ENCODE measurements at places on chromosomes 16 and 17.

GRCh38 chr16:875182-876040, 74.9 kb upstream of the GNG13 start:
- DNase-seq, result no peak
- no peaks in the 10 kb centered on the region for H3K4me1 ChIP-seq
- no peak overlapping the region for H3K4me3 ChIP-seq
- H3K27ac ChIP-seq, result no peak overlapping the region

DNA sequence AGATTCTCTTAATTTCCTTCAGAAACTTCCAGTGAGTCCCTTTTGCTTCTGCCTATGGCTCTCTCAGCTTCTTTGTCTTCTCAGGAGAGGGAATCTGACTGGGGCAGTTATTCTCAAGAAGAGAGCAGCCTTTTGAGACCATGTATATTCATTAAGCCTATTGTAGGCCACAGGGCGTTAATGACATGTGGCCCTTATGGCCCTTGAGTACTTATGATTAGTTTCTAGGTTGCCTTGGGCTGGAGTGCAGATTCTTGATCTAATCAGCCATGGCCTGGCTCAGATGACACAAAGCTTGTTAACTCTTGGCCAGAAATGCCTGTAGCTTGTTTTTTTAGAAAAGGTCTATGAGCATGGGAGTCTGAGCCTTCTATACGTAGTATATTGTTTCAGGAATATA, 17.4 kb downstream of the MFSD11 start:
- H3K27ac ChIP-seq, result no peak overlapping the region
- H3K4me3 ChIP-seq, result no peak overlapping the region
- H3K27me3 ChIP-seq, result no peaks in the 10 kb centered on the region
- H3K36me3 ChIP-seq, result peaks cover 22% of the 10 kb centered on the region

GRCh38 chr16:84729716-84730320, 30.0 kb downstream of the USP10 start:
- no peaks in the 10 kb centered on the region for H3K27me3 ChIP-seq
- peak overlapping the region; percentile 86 for H3K27ac ChIP-seq
- no peak for DNase-seq
- peaks cover 50% of the 10 kb centered on the region for H3K4me1 ChIP-seq
- no peaks in the 10 kb centered on the region for H3K36me3 ChIP-seq
- H3K4me3 ChIP-seq, result peak overlapping the region; percentile 53

- H3K27me3 ChIP-seq, result no peaks in the 10 kb centered on the region
- peaks cover 42% of the 10 kb centered on the region for H3K4me1 ChIP-seq
- peak overlapping the region; percentile 90 for H3K27ac ChIP-seq
- H3K4me3 ChIP-seq, result peak overlapping the region; percentile 93
These were observed 1.5 kb downstream of the MXRA7 start for GRCh38 chr17:76709077-76709950.

DNA sequence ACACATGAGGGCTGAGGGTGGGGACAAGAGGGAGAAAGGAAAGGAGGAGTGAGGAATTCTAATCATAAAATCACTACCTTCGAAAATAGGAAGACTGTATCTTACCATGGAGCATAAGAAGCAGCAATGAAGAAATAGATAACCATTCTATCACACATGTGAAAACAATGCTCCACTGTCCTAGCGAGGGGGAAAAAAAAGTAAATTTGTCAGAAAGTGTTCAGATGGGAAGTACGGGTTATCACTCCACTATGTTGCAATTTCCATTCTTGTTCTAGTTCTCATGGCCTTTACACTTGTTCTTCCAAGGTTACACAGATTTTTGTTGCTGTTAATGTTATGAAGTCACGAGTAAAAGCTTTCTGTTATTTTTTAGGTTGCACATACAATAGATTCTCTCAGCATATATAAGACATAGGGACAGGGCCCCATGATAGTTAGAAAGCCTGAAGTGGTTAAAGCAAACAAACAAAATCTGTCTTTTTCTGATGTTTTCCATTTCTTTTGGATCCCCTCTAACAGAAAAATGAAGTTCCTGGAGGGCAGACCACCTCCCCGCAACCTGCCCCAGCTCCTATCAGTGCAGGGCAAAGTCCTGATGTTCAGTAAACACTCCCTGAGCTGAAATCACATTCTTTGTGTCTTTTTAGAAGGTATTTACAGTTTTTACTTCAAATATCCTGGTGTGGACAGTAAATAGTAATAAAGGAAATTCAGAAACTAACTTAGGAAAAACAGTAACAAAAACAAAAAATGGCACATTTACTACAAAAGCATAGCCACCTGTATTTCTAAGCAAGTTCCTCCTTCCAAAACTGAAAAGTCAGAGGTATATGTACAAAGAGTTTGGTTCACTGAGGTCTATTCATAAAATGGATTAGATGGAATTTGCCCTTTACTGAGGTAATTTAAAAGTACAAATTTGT, 13.7 kb downstream of the MMD start:
- H3K36me3 ChIP-seq, result peaks cover 37% of the 10 kb centered on the region
- H3K27ac ChIP-seq, result no peak overlapping the region
- DNase-seq, result no peak

GRCh38 chr17:64323774-64324173, 60.7 kb upstream of the TEX2 start:
- H3K4me1 ChIP-seq, result peaks cover 12% of the 10 kb centered on the region
- no peak overlapping the region for H3K4me3 ChIP-seq
- H3K27me3 ChIP-seq, result no peaks in the 10 kb centered on the region
- no peak for DNase-seq
- no peak overlapping the region for H3K27ac ChIP-seq
- H3K36me3 ChIP-seq, result no peaks in the 10 kb centered on the region

Measured in type B pancreatic cell (in vitro differentiated cells).